Stimulated activated CD8-positive, alpha-beta memory T cell treated with anti-CD3 and anti-CD28 coated beads, Interleukin-2, amount 100 ng/mL, for 1 hour (primary cell): ENCODE measurements at places on chromosomes 13 and 19.

GRCh38 chr13:40986101-40986856, 32.8 kb downstream of the ELF1 start:
- DNase-seq = no peak

DNA sequence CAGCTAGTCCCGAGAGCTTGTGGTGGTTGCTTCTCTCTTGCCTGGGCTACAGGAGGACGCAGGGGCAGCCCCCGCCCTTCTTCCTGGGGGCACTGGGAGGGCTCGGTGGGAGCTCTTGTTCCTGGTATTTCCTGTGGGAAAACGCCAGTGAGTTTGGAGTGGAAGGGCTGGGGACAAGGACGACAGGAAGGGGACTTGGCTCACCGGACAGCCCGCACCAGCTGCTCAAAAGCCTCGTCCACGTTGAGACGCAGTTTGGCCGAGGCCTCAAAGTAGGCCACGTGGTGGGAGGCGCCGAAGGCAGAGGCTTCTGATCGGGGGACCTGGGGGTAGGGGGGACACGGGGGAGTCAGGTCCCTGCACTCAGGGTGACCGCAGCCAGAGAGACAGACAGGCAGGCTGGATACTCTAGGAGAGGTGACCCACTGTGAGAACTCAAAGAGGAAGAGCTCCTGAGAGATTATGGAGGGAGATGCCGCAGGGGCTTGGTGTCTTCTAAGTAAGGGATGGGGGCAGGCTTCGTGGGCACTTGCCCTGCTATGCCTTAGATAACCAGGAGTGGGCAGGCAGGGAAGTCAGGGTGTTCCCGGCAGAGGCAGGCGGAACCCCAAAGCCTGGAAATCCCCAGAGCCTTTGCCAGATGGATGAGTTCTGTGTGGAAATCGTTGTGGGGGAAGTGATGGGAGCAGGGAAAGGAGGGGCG, 4.3 kb downstream of the RRAS start:
- DNase-seq = no peak

- no peak for DNase-seq
These were observed 8.3 kb downstream of the ATP8A2 start for GRCh38 chr13:25380082-25380481.

DNA sequence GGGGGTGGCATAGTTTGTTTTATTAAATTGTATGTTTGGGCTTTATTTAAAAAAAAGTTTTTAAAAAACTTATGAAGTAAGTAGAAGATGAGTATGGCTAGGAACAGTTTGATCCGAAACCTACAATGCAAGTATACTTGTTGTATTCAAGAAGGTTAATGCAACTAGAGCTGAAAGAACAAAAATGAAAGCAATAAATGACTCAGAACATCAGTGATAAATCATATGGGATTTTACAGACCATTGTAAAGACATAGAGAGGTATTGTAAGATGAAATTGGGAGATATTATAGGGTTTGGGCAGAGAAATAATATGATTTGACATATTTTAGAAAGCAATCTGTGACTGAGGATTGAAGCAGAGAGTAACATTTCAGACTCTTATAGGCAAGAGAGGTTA, 1135.3 kb downstream of the SLITRK5 start:
- DNase-seq = no peak

DNA sequence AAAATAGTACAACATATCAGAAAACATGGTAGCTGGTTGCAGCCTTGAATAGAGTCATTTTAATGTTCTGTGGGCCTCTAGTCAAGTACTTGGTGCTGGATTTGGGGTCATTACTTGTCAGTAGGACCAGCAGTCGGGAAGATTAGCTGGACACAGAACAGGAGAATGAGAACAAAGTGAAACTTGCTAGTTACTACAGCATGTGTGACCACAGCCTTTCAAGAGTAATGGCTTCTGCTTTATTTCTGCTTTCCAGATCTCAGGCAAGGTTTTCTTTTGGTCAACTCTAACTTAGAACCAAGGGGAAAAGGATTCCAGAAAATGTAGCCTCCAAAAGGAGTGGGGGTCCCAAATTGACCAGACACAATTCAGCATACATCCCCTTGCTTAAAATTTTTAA, 17.1 kb upstream of the VWA8 start:
- no peak for DNase-seq

DNA sequence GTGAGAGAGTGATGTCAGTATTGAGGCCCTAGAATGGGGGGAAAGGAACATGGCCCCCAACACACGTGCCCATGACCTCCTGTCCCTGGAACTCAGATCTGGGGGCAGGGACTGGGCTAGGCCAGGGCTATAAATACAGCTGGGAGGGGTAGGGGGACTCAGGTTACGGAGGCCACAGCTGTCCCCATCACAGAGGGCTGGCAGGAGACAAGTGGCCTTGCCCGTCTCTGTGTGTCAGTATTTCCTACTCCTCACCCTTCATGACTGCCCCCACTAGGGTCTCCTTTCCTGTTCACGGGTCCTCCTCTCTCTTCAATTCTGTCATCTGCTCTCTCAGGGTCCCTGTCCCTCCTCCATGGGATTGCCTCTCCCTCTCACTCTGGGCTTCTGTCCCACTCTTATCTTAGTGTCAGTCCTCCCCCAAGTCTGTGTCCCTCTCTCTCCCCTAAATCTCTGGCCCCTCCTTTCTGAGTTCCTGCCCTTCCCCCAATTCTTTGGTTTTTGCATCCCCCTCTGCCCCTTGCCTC, 687 bp upstream of the HRC start:
- DNase-seq = no peak

GRCh38 chr19:8501981-8502380, 459 bp downstream of the PRAM1 start:
- no peak for DNase-seq

DNA sequence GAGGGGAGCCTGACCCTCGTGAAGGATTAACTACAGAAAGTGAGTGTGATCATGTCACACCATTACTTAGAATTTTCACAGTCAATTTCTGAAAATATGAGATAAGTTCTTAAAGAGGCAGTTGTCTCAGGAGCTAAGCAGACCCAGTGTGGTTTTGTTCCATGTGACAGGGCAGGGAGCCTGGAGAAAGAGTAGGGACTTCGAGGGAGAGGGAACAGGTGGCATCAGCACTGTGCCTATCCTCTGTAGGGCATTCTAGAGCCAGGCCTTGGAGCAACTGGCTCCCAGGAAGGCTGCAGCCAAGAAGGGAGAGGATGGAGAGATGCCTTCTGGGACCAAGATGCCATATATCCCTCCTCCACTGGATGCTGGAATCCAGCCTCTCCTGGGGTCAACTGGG, 183.0 kb downstream of the TSHZ3 start:
- DNase-seq = no peak

DNA sequence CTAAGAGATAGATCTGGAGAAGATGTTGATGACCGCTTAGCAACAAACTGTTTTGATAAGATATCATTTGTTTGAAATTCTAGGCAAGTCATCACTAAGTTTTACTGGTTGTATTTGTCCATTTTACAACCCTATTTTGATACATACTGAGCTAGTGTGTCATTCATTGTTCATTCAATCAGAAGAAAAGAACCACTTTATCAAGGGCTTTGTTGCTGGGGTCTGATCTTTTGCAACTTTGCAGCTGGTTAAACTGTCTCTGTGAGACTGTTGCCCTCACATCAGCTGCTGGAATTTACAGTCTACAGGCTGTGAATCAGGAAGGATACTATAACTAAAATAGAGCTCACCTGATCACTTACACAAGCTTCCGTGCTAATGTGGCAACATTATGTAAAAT, 290.5 kb downstream of the RFC3 start:
- no peak for DNase-seq
